ENCODE measurements at places on chromosomes 11 and 22.

- DNase-seq, result no peak
These were observed 104.3 kb upstream of the NNMT start for GRCh38 chr11:114191893-114192292.

GRCh38 chr11:23284631-23285030, 424.4 kb upstream of the CCDC179 start:
- peak; percentile 73 for DNase-seq

- DNase-seq, result peak; percentile 38
These were observed 12.0 kb downstream of the BRSK2 start for GRCh38 chr11:1401656-1402221.

DNA sequence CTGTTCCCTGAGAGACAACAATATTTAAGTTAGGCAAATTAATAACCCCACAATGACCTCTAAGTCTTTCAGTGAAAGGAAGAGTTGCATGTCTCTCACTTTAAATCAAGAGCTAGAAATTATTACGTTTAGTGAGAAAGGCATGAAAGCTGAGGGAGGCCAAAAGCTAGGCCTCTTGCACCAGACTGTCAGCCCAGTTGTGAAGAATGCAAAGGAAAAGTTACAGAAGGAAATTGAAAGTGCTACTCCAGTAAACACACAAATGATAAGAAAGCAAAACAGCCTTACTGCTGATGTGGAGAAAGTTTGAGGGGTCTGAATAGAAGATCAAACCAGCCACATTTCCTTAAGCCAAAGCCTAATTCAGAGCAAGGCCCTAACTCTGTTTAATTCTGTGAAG, 45.0 kb downstream of the BBOX1 start:
- DNase-seq, result peak; percentile 6

DNA sequence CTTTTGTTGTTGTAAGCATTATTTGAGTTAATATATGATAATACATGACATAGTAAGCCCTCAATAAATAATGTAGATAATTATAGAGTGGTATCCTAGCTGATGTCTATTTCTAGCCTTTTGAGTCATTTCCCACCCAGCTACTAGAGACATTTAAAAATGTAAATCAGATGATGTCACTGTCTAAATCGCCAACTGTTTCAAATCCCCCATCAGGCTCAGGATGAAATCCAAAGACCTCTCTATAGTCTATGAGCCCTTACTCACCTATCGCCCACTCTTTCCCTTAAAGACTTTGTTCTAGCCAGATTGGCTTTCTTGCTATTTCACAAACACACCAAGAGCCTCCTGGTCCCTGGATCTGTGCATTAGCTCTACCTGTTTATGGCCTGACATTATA, 135.4 kb upstream of the PLET1 start:
- DNase-seq, result no peak
